ENCODE measurements at places on chromosomes 3 and 15.

GRCh38 chr3:139470199-139470598 is 6.1 kb downstream of the RBP2 start:
- DNase-seq: no peak

- DNase-seq: no peak
These were observed 822 bp downstream of the MRPL3 start for GRCh38 chr3:131501949-131502348.

DNA sequence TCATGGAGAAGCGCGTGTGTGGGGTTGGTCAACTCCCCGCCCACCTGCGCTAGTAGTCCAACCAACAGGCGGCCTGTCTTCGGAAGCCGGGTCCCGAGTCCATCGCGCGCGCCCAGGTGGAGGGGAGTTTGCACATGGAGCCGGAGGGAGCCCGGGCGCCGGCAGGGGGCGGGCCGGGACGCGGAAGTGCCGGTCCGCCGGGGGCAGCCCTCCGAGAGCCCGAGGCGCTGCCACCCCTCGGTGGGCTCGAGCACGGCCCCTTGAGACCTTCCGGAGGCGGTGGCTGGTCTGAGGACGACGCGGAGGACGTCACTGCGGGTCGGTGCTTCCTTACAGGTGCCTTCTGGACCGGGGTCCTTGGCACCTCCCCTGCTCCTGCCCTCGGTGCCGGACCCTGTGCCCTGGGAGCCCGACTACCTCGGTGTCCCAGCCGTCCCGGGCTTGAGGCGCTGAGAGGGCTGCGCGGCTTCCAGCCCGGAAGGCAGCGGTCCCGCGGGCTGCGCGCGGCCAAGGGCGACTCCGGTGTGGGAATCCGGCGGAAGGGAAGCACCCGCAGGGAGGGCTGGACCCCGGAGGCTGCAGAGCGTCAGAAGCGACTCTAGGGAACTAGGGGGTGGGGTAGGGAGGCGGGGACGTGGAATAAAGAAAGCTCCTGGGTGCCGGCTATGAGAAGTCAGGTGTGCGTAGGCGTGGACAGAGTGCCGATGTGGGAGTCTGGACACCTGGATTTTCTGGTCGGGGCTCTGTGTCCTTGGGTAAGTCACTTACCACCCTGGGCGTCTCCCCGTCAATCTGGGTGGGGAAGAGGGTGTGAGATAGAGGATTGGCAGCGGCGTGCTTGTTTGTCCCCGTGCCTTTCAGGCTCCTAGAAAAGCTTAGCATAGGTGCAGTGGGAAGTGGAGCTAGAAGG is 212.3 kb downstream of the FGF12 start:
- no peak for DNase-seq

- no peak for DNase-seq
These were observed 35.0 kb upstream of the TATDN2 start for GRCh38 chr3:10213156-10213792.

- DNase-seq: no peak
These were observed 128.1 kb downstream of the NSMCE3 start for GRCh38 chr15:29141308-29142128.

DNA sequence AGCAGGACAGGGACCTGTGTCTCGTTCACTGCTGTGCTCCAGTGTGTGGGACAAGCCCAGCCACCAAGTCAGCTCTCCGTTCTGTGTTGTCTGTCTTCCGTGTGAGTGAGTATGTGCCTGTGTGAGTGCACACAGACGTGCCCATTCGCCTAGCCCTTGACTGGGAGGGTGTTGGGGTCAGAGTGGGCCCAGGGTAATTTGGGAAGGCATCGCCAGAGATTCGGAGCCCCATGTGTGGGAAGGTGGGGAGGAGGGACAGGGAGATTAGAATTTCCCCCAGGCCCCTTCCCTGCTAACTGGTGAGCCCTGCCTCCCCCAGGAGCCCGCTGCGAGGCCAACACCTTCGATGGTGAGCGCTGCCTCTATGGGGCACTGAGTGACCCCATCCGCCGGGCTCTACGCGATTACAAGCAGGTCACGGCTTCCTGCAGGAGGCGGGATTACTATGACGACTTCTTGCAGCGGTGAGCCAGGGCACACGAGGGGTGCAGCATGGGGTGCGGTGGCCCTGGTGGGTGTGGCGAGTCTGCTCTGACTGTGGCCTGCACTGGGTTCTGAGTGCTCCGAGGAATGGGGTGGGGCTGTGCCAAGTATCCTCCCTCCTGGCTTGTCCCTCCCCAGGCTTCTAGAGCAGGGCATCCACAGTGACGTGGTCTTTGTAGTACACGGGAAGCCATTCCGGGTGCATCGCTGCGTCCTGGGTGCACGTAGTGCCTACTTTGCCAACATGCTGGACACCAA is 3.1 kb downstream of the ABTB1 start:
- DNase-seq: no peak

DNA sequence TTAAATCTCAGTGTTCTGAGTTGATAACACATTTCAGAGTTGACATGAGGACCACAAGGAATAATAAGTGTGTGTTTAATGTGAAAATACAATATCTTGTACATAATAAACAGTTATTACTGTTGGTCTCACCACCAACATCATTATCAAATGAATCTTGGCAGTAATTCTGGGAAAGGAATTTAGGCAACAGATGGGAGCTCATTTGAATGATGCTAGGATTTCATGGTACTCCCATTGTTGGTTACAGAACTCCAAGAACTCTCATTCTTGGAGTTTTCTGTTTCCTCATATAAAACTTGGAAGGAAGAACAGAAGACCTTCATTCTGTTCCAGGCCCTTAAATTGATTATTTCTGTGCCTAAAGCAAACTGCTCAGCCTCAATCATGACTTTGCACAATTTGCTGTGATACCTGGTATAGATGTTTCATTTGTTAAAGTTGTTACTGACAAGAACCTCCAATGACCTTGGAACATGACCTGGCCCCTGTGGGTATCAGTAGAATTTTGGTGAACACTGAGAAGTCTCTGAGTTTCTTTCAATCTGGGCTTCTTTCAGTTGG is 385.8 kb downstream of the LPP start:
- no peak for DNase-seq

DNA sequence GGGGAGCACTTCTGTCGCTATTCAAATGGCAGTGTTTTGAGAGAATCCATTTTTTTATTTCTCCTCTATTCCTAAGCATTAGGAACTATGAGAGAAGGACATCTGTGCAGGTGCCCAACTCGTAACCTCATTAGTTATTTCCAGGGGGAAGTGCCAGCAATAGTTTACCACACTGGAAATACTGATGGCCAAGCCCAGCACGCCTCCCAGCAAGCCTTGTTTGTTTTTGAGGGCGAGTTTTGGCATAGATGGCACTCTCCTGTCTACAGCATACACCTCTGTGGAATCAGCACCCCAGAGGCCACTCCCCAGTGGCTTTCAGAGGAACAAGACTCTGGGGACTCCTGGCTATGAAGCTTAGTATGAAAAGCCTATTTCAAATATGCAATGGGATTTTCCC is 36.6 kb downstream of the FAN1 start:
- DNase-seq: no peak

DNA sequence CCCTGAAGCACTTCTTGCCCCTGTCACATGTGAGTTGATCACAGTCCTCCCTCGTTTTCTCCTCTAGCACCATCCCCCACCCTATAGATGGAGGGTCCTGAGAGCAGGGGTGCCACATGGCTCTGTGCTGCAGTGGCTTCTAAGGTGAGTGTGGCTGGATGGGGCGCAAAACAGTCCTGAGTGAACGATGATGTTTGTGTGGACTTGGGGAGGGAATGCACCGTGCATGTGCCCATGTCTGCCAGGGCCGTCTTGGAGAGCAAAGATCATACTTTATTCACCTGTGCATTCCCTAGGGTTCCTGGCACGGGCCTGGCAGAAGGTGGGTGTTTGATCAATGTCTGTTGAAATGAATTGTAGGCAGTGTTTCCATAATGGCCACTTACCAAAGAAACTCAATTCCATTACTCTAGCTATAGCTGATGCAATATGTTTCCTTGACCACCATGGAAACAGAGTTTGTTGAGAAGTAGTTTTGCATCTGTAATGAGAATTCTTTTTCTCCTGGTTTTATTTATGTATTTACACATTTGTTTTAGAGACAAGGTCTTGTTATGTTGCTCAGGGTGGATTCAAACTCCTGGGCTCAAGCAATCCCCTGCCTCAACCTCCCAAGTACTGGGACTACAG is 58.0 kb downstream of the ABTB1 start:
- DNase-seq: no peak

DNA sequence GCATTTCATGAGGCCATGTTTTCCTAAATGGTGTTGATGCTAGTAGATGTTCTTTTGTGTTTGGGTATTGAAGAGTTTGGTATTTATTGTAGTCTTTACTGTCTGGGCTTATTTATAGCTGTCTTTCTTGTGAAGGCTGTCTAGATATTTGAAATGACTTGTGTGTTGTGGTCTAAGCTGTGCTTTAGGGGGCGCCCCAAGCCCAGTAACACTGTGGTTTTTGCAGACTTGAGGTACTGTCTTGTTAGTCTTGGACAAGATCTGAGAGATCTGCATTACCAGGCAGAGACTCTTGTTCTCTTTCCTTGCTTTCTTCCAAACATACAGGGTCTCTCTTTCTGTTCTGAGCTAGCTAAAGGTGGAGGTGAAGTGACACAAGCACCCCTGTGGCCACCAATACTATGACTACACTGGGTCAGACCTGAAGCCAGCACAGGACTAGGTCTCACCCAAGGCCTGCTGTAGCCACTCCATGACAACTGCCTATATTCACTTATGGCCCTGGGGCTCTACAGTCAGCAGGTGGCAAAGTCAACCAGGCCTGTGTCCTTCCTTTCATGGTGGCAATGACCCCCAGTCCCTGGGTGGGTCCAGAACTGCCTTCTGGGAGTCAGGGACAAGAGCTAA is 152.1 kb upstream of the TBC1D5 start:
- DNase-seq: peak; percentile 4

- DNase-seq: no peak
These were observed 146.7 kb upstream of the THBS1 start for GRCh38 chr15:39434163-39434562.

DNA sequence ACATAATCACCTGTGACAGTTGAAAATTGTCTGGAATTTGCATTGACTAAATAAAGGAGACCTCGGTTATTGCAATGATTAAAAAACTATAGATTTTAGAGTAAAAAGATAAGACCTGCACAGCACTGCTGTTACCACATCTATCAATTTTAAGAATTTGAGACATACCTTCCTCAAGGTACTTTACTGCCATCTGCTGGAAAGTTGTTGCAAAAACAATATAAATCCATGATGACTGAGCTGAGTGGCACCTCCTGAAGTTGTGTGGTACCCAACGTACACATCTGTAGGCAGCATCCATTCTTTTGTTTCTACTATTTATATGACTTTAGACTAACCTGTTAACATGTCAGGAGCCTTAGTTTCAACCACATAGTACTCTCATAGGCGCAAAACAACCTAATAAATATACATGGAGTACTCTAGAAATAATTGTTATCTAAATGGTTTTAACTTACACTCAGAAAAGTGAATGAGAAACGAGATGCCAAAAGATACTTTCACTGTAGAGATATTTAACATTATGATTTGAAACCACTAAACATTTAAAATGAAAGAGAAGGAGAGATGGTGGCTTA is 106.7 kb downstream of the GHSR start:
- DNase-seq: peak; percentile 79

- peak; percentile 57 for DNase-seq
These were observed 82.2 kb upstream of the SLC25A26 start for GRCh38 chr3:66138336-66139313.

- DNase-seq: no peak
These were observed 107.9 kb upstream of the ARL6 start for GRCh38 chr3:97656638-97657037.

DNA sequence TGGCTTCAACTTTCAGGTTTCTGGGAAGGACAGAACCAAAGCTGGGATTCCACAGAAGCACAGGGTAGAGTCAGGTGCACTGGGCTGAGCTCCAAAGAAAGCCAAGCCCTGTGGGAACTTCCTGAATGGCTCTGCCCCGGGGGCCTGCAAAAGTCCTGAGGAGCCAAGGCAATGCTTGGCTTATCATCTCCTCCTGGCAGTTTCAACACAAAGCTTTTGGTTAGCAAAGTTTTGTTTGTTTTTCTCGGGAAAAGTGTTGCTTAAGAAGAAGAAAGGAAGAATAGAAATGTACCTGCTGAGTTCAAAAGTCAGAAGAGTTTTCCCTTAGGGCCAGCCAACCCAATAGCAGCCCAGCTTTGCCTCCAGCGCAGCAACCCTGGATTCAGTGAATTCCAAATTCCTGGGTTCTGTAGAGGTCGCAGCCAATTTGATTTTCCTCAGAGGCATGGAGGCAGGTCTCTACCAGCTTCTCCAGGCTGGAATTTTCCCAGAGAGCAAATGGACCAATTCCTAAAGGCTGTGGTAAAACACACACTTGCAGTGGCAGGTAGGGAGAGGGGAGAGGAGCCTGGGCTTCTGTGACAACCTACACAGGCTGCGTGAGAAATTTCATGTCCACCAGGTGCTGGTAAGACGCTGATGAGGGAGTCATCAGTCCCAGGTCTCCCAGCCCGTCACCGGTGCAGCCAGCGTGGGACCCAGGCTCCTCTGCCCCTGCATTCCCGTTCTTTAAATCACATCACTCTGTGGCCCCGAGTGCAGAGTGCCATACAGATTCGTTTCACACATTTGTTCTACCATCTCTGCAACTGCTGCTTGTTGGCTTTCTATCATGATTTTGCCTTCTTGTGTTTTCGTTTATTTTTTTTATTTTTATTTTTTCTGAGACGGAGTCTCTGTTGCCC is 54.3 kb upstream of the SNRPA1 start:
- DNase-seq: no peak

DNA sequence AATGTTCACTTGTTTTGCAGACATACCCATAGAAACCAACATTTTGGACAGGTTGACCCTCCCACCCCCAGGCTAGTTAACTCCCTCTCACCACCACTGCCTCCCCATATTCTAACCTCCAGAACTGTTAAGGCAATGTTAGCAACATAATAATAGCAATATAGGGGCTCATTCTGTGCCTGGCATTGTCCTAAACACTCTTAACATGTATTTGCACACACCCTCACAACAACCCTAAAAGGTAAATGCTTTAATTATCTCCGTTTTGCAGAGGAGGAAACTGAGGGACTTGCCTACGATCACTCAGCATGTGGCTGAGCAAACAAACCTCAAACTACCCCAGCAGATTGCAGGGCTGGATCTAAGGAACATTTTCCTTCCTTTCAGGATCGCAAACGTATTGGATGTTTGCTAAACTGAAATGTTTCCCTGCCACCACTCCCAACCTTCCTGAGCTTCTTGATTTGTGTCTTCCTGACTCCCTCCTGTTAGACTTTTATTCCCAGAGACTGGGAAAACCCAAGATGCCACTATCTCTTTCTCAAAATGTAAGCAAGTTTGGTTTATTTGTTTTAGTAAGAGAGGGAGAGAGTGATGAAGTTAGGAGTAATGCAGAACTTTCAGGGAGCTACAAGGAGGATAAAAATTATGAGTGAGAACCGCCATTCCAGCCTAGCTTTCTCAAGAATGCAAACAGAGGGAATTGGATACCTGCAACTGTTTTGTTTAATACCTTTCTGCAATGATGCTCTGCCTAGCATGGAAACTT is 1.3 kb downstream of the SCG5 start:
- no peak for DNase-seq

DNA sequence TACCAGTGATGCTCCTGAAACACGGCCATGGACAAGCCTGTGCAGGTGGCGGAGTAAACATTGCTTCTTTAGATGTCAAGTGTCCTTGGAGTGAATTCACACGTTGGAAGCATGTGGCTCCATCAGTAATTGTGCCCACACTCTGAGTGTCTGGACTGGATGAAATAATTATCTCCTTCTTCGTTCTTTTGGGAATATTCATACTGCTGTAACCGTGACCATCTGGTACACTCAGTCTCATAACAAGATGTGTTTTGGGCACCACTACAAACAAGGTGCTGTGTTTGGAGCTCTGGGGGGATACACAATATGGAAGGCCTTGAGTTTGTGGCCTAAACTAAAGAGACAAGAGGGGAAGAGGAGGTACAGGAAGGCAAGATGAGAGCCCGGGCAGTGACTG is 165.6 kb downstream of the APBA2 start:
- no peak for DNase-seq

- DNase-seq: no peak
These were observed 181.7 kb downstream of the BBX start for GRCh38 chr3:107704477-107704876.

All from pons (tissue), 1 donor.